ENCODE measurements at places on chromosomes 2 and 18.

DNA sequence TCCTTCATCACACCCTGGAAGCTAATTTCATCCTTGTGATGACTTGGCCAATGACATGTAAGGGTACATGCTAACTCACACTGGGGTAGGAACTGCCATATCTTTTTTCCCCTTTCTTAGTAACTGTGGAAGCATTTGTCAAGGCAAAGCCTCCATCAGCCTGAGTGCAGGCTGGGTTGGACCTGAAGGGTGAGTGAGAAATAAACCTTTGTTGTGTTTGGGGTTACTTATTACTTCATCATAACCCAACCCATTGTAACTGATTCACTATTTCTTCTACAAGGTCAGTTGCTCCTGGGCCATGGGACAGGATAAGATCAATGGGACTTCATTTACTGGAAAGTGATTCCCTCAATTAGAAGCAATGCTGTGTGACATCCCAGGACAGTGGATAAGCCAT lies 108.4 kb downstream of the COL6A3 start:
- no peak for DNase-seq

- DNase-seq: no peak
Observed at GRCh38 chr18:62812242-62812641, 96.9 kb downstream of the PHLPP1 start.

DNA sequence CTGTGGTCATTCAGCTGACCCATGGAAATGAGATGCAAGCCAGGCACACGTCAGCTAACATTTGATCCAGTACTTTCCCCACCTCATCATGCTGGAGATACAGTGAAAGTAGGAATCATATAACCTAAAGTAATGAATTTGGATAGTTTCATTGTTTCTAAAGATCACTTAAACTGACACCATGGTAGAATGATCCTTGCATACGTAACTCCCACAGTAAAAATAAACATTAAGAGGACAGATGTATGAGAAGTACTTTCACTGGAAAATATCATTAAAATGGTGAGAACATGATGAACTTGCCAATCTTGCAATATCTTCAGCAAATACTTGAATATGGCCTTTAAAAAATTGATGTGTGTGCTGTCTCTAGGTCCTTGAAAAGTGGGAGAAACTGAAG lies 85.4 kb downstream of the MAIP1 start:
- no peak for DNase-seq

GRCh38 chr2:146652311-146652710 lies 1192.5 kb upstream of the ACVR2A start:
- no peak for DNase-seq

DNA sequence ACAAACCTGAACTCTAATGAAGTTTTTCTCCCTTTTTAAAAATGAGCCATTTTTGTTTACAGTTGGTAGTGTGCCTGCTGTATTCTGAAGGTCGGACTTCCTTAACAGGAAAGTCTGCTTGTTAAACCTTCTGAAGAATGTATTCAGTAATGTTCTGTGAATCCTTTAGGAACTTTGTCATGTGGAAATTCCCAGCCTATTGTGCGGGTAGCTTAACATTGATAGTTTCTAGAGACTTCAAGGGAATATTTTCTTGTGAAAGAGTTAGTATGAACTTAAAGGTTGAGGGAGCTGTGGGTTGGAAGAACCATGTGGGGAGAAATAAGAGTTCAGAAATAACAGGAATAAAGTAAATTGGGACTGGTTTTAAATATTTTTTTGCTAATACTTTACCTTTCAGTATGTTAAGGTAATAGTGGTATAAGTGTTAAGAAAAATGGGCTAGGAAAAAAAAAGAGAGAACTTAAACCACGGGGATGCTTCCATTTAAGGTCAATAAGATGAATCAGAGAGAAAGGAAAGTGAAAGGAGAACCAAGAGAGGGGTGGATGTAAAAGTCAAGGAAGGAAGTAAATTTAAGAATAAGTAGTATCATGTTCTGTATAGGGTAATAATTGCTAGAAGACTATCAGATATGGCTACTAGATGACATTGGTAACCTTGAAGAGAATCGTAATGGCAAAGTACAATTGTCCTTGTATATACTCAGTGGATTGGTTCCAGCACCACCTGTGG lies 90.5 kb downstream of the PMS1 start:
- DNase-seq: no peak

GRCh38 chr2:25063876-25064660 lies 22.2 kb downstream of the EFR3B start:
- DNase-seq: no peak

DNA sequence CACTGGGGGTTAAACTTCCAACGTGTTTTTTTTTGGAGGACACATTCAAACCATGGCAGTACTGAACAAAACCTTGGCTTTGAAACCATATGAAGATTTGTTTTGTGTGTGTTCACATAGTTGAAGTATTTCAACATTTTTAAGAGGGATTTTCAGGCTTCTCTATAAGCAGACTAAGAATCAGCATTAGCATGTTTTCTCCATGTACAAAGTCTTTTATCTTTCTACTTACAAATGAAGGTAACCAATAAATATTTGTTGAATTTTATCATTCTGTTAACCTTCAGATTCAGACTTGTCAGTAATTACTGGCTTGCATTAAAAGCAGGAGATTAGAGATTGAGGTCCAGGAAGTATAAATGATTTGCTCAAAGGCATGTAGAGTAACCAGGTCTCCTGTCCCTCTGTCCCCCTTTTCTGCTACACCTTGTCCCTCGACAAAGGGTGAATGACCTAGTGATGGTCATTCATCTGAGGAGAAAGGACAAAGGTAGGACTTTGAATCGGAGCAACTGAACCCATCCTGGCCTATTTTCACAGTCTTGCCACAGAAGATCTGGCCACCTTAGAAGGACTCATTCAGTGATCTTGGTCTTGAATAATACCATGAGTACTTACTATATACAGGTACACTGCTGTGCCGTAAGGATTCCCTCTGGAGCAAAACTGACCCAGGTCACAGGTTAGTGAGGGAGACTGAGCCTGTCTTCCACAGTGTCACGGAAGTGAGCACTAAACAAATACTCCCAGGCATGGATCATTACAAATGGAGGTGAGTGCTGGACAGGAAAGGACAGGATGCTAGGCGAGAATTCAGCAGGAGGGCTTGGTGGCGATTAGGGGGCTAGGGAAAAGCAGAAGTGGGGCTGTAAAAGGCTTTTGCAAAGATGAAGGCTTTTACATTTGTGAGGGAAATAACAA lies 2.2 kb upstream of the MYCN start:
- DNase-seq: no peak

GRCh38 chr2:208541989-208542464 lies 135.4 kb downstream of the PTH2R start:
- DNase-seq: no peak

GRCh38 chr2:68225119-68225632 lies 27.2 kb downstream of the PPP3R1 start:
- DNase-seq: no peak

DNA sequence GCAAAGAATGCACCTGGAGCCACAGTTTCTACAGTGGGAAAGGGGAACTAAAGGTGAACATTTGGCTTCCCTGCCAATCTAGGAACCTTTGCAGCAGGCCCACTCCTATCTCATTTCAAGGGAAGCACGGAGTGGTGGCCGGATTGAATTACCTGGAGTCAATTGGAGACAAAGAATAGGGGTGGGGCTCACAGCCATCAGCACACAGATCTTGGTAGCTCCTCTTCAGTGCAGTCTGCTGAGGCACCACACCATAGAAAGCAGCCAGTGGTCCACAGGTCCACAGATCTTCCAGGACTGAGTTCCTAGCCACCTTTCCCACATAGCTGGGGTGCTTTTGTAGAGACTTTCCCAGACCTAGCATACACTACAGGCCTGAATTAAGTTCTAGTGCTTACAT lies 43.5 kb upstream of the NXPH2 start:
- DNase-seq: no peak

DNA sequence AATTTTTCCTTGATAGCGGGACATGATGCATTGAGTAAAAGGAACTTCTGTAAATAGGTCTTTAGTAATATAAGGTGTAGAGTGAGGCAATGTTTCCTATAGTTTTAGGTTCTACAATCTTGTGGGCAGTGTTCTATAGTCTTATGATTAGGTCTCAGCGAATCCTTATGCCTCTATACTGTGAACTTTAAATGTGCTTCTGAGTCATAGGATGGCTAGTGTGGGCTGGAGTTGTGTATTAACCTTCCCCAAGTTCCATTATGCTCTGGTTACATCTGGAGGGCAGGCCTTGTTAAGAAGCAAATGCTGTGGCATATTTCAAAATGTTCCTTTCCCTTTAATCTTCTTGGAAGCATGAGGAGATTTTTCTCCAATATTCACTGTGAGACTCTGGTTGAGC lies 73.5 kb downstream of the ROCK2 start:
- DNase-seq: no peak

DNA sequence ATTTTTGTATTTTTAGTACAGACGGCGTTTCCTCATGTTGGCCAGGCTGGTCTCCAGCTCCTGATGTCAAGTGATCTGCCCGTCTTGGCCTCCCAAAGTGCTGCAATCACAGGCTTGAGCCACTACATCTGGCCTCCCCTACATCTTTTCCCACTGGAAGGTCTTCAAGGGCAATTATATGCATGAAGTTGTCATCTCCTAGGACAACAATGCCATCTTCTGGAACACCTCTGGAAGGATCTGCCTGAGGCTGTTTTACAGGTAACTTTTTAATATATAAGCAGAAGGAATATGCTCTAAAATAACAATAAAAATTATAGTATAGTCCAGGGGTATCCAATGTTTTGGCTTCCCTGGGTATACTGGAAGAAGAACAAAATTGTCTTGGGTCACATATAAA lies 321.4 kb downstream of the AFF3 start:
- DNase-seq: no peak

DNA sequence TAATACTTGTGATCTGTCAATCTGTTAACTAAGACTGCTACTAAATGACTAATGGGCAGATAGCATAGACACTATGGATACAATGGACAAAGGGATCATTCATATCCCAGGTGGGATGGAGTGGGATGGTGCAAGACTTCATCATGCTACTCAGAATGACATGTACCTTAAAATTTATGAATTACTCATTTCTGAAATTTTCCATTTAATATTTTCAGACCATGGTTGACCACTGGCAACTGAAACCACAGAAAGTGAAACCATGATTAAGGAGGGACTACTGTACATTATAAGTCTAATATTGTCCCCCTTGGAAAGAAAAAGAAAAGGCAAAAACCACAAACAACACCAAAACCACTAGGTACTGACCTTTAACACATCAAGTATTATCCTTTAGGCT lies 247.0 kb upstream of the SYT4 start:
- DNase-seq: no peak

DNA sequence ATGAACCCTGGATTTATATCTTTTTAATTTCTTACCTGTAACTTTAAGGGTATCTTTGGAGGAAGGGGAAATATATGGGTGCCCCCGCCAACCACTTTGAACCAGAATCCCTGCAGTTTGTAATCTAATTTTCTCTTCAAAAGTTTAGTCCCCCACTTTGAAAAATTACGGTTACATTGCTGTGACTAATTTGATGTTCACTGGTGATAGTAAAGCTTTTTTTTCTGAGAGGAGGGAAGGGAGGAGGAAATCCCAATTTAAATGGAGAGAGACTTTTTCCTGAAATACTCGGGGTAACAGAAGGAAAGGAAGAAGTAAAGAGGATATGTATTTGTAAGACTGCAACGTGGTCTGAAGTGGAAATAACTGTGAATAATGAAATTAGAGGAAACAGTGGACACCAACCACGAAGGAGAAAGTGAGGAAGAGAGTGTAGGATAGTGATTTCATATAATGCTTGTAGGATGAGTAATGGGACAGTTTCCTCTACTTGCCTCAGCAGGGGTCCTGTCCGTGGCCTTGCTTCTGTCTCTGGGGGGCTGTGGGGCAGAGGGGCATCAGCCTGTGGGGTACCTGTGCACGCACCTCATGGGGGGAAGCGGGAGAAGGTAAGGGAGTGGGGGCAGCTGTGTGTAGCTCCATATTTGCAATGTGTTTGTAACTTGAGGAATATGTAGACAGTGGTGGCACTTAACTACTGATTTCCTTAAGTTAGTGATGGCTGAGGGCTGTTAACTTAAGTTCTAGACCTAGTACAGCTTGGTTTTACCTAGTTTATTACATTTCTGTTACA lies 161.1 kb downstream of the LTBP1 start:
- DNase-seq: no peak

DNA sequence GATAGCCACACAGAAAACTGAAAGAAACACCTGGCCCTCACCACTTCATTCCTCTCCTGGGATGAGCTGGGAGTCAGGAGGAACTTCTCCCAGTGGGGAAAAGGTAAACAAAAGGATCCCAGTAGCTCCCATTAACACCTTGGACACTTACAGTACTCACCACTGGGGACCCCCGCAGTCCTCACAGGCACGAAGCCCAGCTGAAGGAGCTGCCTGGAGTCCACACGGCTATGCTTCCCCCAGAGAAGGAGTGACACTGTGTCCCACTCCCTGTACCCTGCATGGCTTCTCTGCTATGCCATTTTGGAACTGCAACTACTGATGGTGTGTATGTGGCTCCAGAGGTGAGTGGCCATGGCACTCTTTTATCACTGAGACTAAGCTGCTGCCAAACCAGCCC lies 1565.1 kb downstream of the LRP1B start:
- no peak for DNase-seq

DNA sequence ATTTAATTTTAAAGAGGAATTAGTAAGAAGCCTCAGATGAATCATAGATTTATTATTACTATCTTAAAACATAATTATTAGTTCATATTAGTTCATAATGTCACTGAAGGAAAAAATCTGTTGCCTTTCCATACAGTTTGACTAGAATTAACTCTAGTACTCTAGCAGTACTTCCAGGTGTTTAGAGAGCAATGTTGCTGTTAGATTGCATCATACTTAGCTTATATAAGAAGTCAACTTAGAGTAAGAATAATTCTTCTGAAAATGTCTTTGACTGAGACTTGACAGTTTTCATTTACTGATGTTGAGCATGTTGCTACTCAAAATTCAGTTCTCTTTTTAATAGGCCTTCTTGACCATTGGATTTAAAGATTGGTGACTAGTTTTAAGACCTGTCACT lies 4.7 kb downstream of the RAB3GAP1 start:
- DNase-seq: no peak

DNA sequence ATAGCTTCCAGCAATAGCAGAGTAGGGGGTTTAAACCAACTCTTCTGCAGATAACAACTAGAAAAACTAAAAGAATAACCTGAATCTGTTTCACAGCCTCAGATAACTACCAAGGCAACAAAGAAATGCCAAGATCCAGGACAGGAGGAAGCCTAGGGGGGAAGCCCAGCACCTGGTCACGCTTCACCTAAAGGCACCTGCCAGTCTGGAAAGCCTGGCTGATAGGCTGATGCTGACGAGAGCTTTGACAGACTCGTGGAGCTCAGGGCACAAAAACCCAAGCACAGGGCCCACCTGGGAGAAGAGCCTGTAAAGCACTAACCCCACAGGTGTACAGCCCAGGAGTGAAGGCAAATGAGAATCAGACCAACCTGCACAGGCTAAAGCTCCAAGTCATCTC lies 22.6 kb downstream of the EIPR1 start:
- DNase-seq: no peak

GRCh38 chr2:240645801-240646175 lies 20.5 kb downstream of the GPR35 start:
- no peak for DNase-seq

DNA sequence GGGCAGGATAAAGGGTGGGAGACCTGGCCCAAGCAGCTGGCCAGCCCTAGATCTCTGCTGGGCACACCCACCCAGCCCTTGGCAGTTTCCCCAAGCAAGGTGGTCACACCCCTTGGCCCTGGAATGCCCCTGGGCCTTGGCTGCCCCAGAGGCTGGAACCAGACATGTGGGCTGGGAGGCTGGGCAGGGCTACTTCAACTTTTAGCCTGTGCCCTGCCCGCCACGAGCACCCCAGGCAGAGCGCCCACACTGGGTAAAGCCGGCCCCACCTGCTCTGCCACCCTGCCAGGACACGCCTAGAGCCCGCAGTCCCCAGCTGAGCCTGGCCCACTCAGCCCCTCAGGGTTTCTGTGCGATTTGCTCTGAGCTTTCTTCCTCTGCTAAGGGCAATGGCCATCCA lies 119.7 kb upstream of the SMAD2 start:
- no peak for DNase-seq

All from RWPE2 (cell line).